Uterus (tissue), 4 donors: ENCODE measurements at places on chromosomes 11 and 22. TPM values are rescaled to one million over a fixed set of nuclear protein-coding genes. Genes with fewer than 3 reads are reported as not detected.

FADS1 gene
- 25.1 TPM for total RNA-seq

DBX1 gene
- not detected for total RNA-seq

TMEM191C gene
- total RNA-seq, result 0.28 TPM

SLCO2B1 gene
- total RNA-seq, result 20.9 TPM

IL17REL gene
- total RNA-seq, result not detected

OR52I2 gene
- total RNA-seq, result not detected

MAPK11 gene
- total RNA-seq, result 29.3 TPM

LARGE2 gene
- 0.64 TPM for total RNA-seq

KCNJ1 gene
- not detected for total RNA-seq

MFRP gene
- total RNA-seq, result not detected

RAPSN gene
- total RNA-seq, result not detected

DNA sequence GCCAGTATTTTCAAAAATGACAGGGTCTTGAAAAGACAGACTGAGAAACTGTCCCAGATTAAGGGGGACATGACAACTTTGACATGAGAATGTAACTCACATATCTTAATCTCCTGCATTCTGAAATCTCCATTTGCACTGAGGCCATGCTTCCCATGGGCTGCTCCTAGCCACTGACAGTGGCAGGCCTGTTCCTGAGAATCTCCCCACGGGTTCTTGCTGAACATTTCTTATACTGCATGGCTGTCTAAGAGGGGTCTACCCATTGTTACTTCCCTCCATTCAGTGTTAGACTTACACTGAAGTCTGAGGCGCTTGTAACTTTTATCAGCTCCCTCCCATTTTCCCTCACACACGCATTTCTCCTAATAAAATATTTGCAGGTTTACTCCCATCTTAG is 1.5 kb downstream of the CEP295 start:
- no peak for DNase-seq

DNA sequence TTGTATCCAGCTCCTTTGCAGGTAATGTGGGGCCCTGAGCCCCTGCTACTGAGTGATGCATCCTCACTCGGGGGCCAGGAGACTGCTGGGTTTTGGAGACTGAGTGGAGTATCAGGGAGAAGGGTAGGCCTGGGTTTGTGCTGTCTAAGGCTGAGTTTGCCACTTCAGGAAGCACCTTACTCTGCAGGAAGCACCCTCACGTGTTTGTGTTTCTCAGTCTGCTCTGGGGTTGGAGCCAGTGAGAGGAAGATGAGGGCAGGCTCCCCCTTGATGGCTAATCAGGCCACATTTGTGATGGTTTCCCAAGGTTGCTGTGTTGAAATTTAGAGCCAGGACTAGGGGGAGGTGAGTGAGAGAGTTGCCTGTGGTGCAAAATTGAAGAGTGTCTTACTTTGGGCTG is 13.7 kb upstream of the THY1 start:
- DNase-seq, result no peak

- DNase-seq, result no peak
Measured at GRCh38 chr11:83008581-83008923, 63.1 kb downstream of the RAB30 start.

DNA sequence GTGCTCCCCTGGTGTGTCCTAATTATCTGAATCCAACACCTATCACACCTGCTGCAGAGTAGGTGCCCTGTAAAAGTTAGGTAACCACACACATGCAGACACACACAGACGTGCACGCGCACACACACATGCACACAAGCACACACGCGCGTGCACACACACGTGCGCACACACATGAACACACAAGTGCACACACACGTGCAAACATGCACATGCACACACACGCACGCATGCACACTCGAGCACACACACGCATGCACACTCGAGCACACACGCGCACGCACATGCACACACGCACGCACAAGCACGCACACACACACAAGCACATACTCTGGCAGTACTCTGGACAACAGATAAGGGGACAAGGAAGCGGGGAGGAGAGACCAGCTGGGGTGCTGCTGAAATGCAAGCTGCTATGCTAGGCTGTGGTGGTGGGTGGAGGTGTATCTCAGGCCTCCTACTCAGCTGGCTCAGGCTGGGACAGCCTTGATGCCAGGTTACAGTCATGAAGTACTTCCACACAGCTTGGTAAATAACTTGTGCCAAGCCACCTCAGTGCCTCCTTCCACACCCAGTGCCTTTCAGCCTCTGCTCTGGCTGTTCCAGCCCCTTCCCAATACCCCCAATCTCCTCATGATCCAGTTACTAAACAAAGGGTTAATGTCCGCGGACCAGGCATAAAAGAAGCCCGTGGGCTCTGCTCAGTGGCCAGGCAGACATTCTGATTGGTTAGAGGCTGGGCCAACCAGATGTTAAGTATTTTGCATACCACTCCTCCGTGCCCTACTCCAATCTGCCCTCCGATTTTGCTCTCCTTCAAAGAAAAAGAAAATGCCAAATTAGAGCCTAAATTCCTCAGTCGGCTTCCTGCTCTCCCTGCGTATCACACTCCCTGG is 374.1 kb downstream of the TENM4 start:
- DNase-seq, result no peak

DNA sequence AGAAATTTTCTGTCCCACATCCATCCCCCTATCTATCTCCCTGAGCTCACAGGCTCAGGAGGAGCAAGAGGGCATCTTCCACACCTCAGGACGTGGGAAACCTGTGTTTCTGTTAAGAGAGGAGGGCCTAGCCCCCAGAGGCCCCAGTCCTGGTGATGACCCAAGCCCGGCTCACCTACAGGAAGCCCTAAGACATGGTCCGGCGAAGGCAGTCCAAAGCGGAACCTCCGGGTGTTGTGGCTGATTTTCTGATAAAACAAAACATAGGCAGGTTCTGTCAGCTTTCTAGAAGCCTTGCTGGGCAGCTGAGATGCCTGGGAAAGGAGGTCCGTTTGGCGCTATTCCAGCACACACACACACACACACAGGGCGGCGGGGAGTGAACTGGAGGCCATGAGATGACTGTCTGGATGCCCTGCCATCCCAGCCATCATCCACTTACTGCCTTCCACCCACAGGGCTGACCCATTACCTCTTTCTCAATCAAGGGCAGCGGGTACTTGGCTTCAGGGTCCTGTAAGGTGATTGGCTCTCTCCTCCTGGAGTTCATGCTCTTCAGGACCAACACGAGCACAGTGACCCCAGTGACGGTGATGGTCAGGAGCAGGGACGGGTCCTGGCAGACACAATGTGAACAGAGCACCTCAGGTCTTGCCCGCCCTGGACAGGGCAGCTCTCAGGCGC is 882 bp downstream of the CYB5R2 start:
- DNase-seq, result no peak

GRCh38 chr11:45332276-45332934 is 46.3 kb upstream of the SYT13 start:
- DNase-seq, result peak; percentile 58

DNA sequence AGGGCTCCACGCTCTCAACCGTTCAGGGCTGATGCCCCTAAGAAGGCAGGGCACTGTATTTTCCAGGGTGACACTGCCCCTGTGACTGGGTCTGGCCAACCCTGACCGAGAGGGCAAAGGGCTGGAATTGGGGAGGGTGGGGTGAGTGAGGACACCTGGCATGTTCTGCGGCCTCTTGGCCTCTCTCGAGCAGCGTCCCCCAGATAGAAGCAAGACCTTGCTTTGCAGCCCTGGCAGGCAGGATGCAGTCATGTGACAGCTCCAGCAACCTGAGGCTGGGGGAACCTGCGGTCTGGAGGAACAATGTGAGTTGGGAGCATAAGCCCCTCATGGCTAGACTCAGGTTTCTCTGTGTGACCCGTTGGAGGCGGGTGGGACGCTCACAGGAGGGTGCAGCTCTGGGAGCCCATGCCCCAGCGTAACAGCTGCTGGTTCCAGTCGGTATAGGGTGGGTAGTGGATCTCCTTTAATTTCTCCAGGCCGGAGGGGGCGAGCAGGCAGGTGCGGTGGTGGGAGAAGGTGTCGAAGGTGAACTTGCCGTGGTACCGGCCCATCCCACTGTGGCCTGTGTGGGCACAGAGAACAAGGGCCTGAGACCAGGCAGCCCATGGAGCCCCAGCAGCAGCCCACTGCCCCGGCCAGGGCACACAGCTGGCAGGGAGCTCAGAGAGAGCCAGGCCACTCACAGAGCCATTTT is 11.4 kb downstream of the ALDH3B2 start:
- no peak for DNase-seq

DNA sequence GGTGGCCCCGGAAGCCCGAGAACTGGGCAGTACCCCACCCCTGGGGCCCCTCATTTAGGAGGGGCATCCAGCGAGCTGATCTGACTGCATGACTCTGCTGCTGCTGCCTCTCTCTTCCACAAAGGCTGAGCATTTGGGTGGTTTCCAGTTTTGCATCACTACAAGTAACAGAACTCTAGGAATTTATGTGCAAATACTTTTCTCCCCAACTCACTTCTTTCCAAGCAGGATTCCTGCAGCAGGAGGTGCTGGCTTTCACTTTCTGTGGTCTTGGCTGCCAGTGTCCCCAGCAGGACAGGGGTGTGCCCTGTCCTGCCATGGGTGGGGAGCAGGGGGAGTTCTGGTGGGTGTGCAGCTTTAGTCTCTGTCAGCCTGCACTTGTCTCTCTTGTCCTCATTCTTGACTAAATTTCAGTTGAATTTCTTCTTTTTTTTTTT is 21.2 kb downstream of the UPB1 start:
- DNase-seq, result no peak

GRCh38 chr11:118415062-118415738 is 13.8 kb downstream of the ATP5MG start:
- DNase-seq, result no peak

GRCh38 chr11:3002871-3003270 is 10.7 kb upstream of the NAP1L4 start:
- no peak for DNase-seq

DNA sequence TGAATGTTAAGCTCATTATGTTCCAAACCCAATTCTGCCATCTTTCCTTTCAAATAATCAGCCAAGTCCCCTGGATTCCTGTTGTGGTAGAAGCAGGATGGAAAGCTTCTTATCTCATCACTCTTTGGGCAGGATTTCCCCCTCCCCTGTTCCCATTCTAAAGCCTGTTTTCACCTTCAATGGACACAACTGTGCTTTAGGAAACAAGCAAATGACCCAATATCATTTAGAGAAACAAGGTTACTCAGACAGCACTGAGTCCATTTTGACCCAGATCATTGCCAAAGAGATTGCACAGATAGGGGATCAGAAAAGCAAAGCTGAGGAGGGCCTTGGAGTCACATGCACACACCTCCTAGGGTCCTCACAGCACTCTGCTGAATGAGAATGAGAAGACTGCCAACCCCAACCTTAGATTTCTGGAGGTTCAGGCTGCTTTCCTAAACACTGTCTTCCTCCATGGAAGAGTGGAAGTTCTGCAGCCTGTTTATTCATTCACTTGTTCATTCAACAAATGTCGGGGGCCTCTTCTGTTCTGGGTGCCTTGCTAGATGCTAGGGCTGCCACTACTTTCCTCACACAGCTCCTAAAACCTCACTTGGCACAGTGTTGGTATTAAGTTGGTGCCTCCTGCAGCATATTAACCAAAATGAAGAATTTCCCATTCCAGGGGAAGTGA is 95.3 kb downstream of the ME3 start:
- DNase-seq, result no peak

DNA sequence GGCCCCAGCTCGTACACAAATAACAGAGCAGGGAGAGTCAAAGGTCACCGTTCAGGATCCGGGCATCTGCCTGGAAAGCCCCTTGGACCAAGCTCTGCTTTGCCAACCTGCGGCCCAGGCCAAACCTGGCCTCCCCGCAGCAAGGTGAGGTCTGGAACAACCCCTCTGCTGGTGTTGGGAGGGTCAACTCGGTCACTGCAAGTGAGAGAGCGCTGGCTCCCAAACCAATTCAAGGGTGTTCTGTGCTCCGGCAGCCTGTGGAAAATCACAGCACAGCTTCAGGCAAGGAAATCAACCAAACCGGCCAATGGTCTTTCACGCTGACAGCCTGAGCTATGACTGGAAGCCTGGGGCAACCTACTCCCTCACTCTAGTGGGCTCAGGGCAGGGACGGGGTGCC is 63.4 kb downstream of the MYH9 start:
- no peak for DNase-seq

DNA sequence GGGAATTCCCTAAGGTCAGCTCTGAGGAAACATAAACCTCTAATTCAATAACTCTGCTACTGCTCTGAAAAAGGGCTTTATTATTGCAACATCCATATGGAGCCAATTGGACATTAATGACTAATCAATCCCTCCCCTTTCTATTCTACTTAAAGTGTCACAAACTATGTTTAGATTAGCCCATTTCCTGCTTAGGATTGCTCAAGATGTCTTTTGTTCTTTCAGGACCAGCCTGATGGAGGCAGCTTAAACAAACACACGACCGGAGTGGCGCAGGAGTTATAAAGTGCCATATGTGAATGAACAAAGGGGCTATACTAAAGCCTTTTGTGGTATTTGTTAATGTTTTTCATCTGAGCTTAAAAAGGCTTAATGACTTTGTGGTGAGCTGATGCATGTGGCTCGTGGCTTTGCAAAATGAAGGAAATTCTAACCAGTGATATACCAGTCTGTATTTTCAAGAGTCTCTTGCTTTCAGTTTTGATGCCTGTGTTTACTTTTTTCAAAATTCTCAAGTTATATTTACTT is 354.4 kb downstream of the SOX6 start:
- DNase-seq, result no peak

GRCh38 chr22:39490135-39490798 is 11.8 kb upstream of the MIEF1 start:
- DNase-seq, result peak; percentile 72

DNA sequence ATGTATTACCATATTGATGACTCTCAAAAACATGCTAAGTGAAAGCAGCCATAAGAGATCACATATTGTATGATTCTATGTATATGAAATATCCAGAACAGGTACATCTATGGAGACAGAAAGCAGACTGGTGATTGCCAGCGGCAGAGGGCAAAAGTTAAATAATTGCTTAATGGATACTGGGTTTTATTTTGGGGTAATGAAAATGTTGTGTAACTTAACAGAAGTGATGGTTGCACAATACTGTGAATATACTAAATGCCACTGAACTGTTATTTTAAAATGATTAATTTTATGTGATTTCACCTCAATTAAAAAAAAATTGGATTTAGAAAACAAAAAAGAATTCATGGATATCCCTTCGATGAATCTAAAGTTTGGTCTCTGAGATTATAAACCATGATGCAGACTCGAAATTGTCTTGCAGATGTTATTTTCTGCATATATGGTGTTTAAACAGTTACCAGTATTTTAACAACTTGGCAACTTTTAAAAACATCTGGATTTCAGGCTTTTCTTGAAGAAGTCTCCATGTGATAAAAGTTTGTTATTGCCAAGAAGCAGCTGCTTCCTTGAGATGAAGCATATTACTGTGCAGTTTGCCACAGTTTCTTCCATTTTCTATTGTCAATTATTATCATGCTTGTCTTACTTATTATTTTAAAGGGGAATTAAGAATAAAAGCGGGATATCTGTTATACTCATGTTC is 38.1 kb downstream of the LARGE2 start:
- DNase-seq, result no peak

DNA sequence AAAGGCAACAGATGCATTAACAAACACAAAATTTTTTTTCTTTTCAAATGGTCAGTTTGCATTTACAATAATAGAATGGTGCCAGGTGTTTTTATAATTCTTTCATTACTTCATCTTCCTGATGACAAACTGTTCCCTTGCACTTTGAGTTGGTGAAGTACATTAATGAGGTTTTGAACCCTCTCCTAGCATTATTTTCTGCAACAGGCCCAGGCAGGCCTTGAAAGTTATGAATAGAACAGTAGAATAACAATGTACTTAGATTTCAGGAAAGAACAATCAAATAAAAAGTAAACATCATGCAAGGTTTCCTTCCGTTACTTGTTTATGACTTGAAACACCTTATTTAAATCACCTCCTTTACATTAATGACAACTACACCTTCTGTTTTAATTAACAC is 9.6 kb downstream of the BTG4 start:
- DNase-seq, result no peak

GRCh38 chr11:134202661-134203060 is 21.1 kb downstream of the NCAPD3 start:
- no peak for DNase-seq
